Chondrocyte (in vitro differentiated cells): ENCODE measurements at places on chromosomes 5 and 9. TPM values are rescaled to one million over a fixed set of nuclear protein-coding genes. Genes with fewer than 3 reads are reported as not detected.

DNA sequence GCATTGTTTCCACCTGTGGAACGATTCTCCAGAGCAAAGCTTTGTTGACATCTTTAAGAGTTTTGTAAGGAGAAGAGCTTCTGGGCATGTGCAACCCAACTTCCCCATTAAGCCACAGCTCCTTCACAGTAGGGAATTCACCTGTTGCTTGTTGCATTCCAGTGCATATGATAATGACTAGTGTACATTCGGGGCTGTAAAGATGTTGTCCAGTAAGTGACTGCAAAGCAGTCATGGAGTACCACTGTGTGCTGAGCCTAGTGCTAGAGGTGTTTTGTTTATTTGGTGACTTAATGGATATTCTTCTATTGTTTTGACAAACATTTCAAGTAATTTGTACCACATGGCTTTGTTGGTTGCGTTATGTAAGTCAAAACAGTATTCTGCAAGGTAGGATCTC is 12.8 kb downstream of the UGCG start:
- DNase-seq: no peak

GRCh38 chr5:125775896-125776295 is 647.3 kb upstream of the GRAMD2B start:
- DNase-seq: no peak

DNA sequence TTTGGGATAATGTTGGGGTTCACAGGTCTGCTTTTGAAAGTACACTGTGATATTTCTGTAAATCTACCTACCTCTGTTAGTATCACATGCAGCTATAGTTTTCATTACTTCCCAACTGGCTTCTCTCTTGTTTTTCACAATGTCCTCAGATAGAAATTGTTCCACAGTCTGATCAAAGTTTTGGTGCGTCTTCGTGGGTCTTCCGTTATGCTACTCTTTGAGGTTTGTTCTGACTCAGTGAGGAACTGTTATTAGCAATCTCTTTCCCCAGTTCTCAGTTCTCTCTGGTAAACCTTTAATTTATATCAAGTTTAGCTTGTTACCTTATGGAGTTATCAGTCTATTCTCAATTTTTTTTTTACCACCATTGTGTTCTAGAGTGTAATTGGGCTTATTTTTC is 2061.2 kb upstream of the CDH9 start:
- no peak for DNase-seq

DNA sequence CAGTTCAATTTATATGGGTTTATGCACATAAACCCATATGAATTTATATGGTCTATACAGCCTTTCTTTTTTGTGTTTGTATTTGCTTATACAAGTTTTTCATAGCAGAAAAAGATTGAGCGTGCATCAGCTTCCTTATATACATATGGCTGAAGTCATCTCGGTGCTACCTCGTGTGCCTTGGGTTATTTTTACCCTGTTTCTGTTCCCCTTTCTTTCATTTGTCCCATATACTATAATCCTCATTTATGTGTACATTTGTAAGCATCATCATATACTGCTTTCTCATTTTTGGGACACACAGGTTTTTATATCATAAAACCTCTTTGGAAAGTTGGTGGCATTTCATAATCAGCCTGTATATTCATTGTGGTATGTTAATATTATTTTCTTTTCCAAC is 107.8 kb upstream of the ADAMTSL1 start:
- DNase-seq: no peak

GRCh38 chr9:136345281-136346156 is 18.0 kb downstream of the DNLZ start:
- DNase-seq: no peak

GRCh38 chr9:114047717-114048116 is 30.4 kb downstream of the AMBP start:
- DNase-seq: no peak

DNA sequence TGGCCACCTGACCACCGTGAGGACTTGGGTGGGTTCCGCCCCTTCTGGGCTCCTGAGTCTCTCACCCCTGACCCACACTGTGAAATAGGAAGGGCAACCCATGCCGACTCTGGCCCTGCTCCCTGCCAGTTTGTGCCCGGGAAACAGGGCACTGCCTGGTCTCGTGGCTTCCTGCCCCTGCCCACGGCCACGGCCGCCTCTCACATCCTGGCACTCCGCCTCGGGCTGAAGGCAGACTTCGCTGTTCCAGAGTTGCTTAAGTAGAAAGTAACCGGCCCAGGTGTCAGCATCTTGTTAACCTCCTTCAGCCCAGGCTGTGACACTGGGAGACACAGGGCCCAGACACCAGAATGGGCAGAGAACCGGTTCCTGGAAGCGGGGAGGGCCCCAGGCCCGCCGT is 68.7 kb upstream of the RNU6ATAC start:
- DNase-seq: no peak

The LCN9 gene
- 1.8 to 2.0 TPM in 2 of 3 replicates, not detected in the other for total RNA-seq

The VPS13A gene
- 54.1 to 64.1 TPM (median 57.7 TPM) in 3 replicates for total RNA-seq

The SPINK7 gene
- not detected in 3 replicates for total RNA-seq
